ENCODE measurements at places on chromosomes 1 and 21. TPM values are rescaled to one million over a fixed set of nuclear protein-coding genes. Genes with fewer than 3 reads are reported as not detected.

Gene HTR6
- not detected for total RNA-seq

Gene SLAMF7
- total RNA-seq: 4.1 TPM

Gene CR1L
- total RNA-seq: not detected

Gene PRELP
- total RNA-seq: 7.0 TPM

Gene SHE
- 3.4 TPM for total RNA-seq

Gene NGF
- total RNA-seq: 2.4 TPM

Gene SLC35F3
- total RNA-seq: 0.24 TPM

Gene TUFT1
- total RNA-seq: 25.5 TPM

Gene SLC9C2
- total RNA-seq: 1.7 TPM
